ENCODE measurements at places on chromosomes 1 and 21.

DNA sequence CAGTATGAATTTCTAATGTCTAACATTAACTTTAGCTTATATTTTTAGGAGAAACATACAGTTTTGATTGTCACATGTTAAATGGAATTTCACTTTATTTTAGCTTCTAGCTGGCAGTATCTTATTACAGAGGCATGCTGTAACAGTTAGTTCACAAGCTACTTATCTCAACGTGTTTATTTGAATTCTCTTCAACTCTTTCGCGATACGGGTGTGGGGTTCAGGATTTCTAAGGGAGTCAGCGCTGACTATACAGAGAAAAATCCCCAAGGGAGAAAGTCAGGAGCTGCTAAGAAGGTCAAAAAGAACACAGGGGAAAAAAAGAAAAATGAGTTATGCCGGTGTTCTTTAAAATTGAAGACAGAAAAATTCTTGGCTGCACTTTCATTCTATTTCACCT is 296.2 kb downstream of the VAV3 start:
- no peak for DNase-seq

DNA sequence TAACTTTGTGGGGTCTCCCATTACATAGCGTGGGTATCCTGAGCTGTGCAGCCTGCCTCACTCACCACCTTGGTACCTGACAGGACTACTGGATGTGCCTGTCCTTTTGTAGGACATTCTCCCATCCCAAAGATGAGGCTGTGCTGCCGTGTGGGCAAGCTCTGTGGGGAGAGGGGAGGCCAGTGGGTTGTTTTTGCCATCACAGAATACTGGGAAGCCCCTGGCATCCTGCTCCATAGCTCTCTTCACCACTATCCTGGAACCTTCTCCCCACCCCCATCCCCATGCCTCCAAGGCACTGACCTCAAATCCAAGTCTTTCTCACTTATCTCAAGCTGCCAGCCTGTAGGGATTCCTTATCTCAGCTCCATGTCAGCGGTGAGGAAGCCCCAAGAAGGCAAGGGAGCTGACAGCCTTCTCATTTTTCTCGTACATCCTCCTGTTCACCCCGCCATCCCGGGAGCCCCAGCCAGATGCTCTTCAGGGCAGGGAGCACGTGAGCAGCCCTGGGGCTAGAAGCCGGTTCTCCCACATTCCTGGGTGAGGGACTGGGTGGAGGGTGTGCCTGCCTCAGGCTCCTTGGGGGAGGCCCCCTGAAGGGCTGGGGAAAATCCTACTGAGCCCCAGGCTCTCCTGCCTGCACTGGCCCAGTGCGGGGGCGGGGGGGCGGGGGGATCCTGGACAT is 2.4 kb upstream of the ELF3 start:
- DNase-seq = no peak

DNA sequence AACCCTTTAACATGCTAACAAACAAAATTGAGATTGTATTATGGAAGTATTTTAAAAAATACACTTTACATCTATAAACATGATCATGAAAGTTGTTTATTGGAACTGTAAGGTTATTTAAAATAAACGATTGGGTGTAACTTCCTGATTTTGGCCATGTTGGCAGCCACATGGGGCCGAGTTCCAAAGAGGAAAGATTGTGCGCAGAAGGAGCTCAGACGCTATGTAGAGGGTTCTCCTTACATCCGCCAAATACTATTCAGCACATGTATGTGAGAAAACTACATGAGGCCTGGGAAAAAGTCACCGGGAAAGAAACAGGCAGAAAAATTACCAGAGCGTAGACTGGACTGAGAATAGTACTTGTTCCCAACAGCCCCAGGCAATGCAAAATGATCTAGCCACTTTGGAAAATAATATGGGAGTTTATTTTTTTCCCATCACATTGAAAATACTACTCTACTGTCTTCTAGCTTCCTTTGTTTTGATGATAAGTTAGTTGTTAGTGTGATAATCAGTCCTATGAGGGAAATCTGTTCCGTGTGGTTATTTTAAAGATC is 35.7 kb upstream of the B3GALT2 start:
- DNase-seq = no peak

GRCh38 chr1:158426137-158426536 is at the start of gene OR10K2:
TSS of gene OR10K2 (minus strand) at chr1:158426237. CDS start at chr1:158420866, 5,371 bp downstream.
- no peak for DNase-seq

DNA sequence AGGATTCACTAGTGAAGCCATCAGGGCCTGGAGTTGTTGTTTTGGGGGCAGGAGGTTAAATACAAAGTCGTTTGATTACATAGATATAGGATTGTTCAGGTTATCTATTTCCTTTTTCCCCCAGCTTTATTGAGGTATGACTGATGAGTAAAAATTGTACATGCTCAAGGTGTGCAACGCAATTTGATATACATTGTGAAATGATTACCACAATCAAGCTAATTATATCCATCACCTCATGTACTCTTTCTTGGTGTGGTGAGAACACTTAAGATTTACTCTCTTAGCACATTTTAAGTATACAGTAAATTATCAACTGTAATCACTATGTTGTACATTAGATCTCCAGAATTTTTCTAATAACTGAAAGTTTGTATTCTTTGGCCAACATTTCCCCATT is 6.0 kb downstream of the FGGY start:
- DNase-seq = no peak

DNA sequence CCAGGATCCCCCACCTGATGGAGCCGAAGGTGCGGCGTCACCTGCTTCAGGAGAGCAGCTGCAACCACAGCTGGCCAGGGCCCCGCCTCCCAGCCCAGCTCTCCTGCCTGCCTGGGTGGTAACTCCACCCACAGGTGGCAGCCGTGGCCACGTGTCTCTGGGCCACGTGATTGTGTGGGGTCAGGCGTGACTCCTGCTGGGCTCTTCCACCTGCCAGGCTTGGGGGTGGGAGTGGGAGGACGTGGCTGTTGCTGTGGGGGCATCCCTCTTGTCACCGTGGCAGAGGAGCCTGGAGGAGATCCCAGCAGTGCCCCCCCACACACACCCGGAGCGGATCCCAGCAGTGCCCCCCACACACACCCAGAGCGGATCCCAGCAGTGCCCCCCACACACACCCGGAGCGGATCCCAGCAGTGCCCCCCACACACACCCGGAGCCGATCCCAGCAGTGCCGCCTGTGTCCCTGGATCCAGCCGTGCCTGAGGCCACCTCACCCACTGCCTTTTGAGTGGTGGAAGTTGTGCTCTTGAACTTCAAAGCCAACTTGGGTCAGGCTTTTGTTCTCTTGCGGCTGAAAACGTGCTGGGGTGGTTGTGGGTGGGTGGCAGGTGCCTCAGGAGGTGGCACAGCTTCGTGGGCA is 32.2 kb downstream of the POFUT2 start:
- DNase-seq = no peak

- DNase-seq = no peak
Measured at GRCh38 chr1:156860113-156860627, 495 bp upstream of the NTRK1 start.

DNA sequence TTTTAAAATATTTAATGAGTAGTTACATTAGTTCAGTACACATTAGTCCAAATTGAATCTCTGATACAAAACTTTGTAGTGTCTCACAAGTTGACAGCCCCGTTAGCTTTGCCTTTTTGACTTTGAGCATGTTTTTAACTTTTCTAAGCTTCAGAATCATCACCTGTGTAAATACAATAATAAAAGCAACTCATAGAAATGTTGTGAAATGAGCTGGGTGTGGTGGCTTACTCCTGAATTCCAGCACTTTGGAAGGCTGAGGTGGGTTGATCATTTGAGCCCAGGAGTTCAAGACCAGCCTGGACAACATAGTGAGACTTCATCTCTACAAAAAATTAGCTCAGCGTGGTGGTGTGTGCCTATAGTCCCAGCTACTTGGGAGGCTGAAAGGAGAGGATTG is 11.1 kb downstream of the RRP15 start:
- no peak for DNase-seq

- no peak for DNase-seq
Measured at GRCh38 chr1:156809281-156809680, 7.4 kb downstream of the SH2D2A start.

DNA sequence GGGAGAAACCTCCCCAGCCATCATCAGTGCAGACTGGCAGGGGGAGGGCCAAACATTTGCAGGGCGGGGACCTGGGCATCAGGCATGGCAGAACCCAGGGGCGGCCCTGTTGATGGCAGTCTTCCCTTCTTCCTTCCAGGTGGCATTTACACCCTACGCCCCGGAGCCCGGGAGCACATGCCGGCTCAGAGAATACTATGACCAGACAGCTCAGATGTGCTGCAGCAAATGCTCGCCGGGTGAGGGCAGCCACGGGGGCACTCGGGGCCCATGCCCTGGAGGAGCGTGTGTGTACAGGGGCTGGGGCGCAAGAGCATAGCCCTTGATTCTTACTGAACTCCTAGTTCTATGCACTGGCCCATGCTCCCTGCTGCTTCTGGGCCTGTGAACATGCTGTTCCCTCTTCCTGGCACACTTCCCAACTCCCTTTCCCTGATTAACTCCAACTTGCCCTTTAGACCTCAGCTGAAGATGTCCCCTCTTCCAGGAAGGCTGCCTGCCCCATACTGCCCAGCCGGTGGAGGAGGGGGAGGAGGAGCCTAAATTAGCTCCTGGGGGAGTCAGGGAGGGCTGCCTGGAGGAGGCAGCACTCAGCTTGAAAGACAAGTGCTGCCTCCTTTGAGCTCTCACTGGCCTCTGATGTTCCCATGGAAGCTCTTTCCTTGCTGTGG is 22.0 kb downstream of the TNFRSF1B start:
- no peak for DNase-seq

DNA sequence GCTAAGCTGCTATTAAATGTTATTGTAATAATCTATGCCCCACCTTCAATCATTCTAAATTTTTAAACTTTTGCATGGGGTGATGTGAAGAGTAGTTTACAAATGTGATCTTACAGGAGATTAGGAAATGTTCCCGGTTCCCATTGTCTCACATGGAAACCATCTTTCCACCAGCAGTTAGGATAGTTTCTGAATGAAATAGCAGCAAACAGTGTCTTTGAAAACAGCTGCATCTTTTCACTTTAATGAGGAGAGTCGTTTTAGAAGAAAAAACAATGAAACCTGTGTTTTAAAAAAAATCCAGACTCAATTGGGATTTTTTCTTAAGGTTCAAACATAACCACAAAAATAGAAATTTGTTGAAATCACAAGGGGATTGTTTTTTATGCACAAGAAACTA is 134.2 kb downstream of the TLR5 start:
- DNase-seq = no peak

DNA sequence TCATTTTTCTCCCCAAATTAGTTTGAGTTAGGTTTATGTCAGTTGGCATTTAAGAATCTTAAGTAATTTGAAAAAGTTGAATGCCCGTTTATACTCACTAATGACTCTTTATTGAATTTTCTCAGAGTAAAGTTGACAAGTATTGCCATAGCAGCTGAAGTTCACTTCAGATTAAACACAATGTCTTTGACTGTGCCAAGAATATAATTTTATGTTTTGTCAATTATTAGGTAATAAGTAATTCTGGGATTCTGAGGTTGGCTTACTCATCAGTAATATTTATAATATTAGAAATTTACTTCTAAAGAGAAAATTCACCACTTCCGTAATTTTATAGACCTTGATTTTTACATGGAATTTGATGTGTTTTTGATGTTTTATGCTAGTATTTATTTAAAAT is 369.3 kb upstream of the TMPRSS15 start:
- DNase-seq = no peak

GRCh38 chr1:169595764-169596711 is 9.8 kb upstream of the F5 start:
- no peak for DNase-seq

DNA sequence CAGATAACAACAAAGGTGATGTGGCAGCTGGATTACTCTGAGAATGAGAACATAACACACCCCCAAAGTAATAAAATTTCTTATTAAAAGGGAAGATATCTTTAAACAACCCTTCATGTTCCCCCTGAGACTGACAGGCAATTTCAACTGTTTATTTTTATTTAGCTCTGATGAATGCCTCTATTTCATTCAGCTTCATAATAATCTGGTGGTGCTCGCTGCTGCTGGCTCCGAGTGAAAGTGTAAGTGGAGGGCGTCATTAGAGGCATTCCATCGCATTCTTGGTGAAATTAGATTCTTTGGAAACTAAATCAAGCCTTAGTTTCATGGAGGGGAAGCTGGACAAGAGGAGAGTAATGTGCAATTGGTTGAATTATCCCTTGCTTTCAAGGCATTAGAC is 128.9 kb downstream of the GRIK1 start:
- no peak for DNase-seq

DNA sequence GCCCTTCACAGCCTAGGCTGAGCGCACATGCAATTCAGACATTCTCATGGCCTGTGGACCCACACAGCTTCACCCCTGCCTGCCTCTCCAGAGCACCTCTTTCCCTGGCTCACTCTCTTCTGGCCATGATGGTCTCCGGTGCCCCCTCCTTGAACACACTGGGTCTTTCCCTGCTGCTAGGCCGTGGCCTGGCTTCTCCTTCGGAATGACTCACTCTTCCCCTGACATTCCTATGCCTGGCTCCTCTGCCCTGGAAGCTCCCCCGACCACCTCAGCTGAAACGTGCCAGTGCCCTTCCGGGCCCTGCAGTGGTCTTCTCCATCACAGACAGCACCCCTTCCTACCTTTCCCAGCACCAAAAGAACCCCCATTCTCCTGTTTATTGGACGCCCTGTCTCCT is 28.3 kb downstream of the EPHA8 start:
- DNase-seq = no peak

DNA sequence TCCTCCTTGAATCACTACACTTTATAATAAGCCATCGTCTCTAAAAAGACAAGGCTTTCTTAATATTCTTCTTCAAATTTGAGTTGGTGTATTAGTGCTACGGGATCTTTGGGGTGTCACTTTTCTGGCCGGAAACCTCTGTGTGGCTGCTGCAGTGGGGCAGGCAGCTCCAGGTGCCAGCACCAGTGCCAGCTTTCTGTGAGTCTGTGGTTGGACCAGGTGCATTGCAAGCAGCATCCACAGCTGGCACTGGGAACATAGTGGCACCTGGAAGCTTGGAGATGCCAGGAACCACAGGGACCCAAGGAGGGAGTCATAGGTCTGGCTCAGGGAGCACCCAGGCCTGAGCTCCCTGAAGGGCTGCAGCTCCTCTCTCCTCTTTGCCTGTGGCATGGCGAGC is 111.8 kb upstream of the RUNX3 start:
- DNase-seq = no peak

GRCh38 chr1:39575191-39576015 is 1.2 kb downstream of the PABPC4 start:
- DNase-seq = no peak

DNA sequence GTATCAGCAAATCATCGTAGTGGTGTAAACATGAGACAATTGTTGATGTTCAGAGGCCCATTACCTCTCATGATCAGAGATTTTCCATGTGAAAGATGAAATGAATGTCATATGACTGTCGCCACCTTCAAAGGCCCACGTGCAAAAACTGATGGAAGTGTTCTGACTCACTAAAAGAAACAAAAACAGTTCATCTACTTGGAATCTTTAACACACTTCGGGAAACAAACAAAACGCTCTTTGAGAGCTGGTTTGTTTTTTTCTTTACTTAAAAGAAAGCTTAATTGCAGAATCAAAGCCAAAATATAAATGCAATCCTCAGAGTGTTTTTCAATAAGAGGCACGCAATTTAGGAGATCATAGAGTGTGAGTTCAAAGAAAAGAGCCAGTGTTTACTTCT is 100.8 kb downstream of the PLPPR4 start:
- DNase-seq = no peak
